CD8-positive, alpha-beta memory T cell (primary cell): ENCODE measurements at places on chromosomes 1 and 21. TPM values are rescaled to one million over a fixed set of nuclear protein-coding genes. Genes with fewer than 3 reads are reported as not detected.
A peak's percentile ranks its signal among the peaks of the same experiment; 100 is the strongest.

Gene HES3
- polyA plus RNA-seq, result not detected

DNA sequence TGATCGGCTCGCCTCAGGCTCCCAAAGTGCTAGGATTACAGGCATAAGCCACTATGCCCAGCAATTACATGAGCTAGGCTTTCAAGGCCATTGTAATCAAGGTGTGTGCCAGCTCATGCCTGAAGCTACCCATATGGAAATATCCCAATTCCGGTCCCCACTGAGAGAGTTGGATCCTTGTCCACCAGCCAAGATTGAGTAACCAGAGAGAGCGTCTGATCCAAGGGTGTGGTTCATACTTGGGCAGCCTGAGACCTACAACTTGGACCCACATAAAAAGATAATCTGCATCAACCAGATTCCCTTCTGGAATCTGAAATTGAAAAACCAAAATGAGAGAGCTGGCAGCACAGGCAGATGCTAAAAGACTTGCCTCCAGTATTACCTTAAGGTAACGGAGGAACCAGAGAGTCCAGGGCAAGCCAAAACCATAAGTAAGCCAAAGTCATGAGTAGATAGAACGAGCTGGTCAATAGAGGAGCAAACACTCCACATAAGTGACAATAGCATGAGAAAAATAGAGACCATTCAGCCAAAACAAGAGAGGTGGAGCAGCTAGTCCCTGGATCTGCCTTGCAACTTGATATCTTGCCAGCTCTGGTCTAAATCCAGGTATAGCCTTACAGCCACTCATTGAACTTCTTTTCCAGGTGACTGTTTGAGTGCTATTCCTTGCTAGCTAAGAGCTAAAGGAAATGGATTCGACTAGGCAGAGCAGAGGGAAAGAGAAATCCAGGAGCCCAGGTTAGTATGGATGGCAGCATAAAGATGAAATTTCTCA, 63.8 kb upstream of the ATP1A1 start:
- H3K4me1 ChIP-seq, result no peaks in the 10 kb centered on the region
- no peaks in the 10 kb centered on the region for H3K27me3 ChIP-seq
- DNase-seq, result no peak
- H3K27ac ChIP-seq, result no peak overlapping the region

DNA sequence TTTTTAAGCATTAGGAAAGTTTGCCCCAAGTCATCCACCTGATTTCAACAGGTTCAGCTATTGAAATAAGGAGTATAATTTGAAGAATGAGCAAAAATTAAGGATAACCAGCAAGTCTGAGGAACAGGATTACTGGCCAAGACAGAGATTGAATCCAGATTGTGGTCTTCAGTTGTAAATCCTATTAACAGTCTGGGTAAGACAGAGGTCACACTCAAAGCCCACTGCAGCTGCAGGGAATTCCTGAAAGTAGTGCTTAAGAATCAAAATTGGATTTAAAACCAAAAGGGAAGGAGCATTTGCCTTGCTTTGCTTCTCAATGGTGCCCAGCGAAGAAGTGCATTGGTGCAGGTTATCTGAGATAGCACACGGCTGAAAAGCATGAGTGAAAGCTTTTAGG, 6.4 kb upstream of the LORICRIN start:
- DNase-seq, result no peak
- H3K36me3 ChIP-seq, result no peaks in the 10 kb centered on the region
- no peaks in the 10 kb centered on the region for H3K4me1 ChIP-seq
- H3K27me3 ChIP-seq, result no peaks in the 10 kb centered on the region
- no peak overlapping the region for H3K4me3 ChIP-seq

DNA sequence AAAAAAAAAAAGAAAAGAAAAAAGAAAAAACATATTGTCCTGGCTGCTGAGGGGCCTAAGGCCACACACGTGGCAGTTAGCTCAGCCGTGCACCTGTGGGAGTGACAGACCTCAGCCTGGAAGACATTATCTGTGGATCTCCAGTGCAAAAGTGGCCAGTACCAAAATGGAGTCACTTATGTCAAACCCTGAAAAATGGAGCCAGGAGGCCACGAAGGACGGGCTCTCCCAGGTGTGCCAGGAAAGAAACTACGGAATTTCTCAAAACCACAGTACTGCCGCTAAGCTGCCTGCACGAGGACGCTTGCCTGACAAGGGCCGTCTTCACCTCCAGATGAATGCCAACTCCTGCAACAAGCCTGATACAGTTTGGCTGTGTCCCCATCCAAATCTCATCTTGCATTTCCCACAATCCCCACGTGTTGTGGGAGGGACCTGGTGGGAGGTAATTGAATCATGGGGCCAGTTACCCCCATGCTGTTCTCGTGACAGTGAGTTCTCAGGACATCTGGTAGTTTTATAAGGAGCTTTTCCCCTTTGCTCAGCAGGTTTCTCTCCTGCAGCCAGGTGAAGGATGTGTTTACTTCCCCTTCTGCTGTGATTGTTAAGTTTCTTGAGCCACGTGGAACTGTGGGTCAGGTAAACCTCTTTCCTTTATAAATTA, 5.3 kb upstream of the MIB2 start:
- H3K4me3 ChIP-seq, result no peak overlapping the region
- DNase-seq, result no peak
- H3K27ac ChIP-seq, result no peak overlapping the region
- H3K27me3 ChIP-seq, result no peaks in the 10 kb centered on the region
- H3K36me3 ChIP-seq, result no peaks in the 10 kb centered on the region

DNA sequence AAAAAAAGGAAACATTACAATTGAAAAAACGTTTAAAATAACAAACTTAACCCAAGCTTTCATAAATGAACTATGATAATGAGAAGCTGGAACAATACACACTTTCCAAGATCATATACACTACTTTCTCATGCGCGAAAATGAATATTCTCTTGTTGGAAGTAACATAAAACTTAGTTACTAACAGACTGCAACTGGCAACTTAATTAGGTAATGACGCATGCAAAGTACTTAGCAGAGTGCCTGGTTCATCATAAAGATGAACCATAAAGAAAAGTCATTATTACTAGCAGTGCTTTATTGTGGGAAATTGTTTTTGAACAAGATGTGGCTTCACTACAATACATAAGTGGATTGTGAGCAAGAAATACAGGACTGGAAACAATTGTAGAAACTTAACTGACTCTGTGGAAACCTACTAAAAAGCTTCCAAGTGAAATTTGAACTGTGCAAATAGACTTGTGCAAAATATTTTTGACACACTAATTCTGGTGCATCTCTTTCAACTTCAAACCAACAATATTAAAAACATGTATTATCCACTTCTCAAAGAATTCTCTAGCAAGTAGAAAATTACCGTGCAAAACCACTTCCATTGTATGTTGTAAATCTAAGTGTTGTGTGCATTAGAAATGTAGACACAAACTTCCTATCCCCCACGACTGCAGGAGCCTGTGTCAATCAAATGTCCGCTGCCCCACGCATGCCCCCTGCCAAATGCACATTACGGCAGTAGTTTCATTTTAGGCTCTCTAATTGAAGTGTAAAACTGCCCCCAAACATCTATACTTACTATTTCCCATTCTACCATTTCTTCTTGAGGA, 2.0 kb downstream of the ARHGAP29 start:
- no peak overlapping the region for H3K4me3 ChIP-seq
- no peak overlapping the region for H3K27ac ChIP-seq
- no peaks in the 10 kb centered on the region for H3K4me1 ChIP-seq
- no peaks in the 10 kb centered on the region for H3K36me3 ChIP-seq

DNA sequence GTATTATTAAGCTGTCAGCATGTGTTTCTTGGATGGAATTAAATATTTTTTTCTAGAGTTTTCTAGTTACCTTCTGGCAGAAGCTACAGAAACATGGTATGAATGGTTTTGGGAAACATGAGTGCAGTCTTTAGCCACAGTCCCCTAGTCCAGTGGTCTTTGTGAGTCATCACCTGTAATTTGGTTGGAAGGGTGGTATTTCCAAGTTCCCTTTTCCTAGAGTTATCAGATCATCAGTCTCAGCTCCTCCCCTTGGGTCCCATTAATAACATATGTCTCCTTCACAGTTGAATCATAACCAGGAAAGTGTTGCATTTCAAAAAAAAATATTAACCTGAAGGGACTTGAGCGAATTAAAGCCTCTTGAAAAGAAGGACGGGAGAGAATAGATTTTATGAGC, 27.0 kb downstream of the ELAVL4 start:
- H3K4me3 ChIP-seq, result no peak overlapping the region
- H3K27me3 ChIP-seq, result no peaks in the 10 kb centered on the region
- H3K36me3 ChIP-seq, result no peaks in the 10 kb centered on the region

DNA sequence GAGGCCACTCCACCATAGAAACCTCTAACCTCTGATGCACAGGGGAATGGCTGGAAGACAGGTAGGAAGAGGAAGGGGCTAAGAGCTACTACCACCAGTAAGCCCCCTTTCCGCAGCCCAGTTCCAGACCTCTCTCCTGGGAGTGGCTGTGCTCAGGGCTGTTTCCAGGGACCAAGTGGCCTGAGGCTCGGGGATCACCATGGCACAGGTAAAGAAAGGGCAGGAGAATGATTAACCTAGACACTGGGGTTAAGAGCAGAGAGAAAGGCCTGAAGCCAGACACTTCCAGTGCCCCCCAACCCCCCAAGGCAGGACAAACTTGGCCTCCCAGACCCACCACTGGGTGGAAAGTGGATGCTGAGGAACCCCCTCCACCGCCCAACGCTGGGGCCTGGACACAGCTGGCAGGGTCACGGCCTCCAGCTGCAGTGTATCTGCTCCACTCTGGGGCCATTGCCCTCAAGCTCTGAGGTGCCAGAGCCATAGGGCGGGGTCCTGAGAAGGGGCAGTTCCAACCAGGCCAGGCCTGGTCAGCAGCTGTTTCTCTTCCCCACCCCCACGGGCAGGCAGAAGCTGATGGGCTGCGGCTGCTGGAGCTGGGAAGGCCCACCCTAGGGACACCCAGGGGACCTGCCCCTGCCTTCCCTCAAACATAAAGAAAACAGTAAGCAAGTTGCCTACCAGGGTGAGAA, 2.6 kb downstream of the TAGLN2 start:
- H3K4me1 ChIP-seq, result peaks cover 44% of the 10 kb centered on the region
- peak overlapping the region; percentile 100 for H3K4me3 ChIP-seq
- H3K36me3 ChIP-seq, result peaks cover 31% of the 10 kb centered on the region
- H3K27ac ChIP-seq, result peak overlapping the region; percentile 100
- peak; percentile 64 for DNase-seq
- no peaks in the 10 kb centered on the region for H3K27me3 ChIP-seq

Gene HDGF
- 46.0 TPM for polyA plus RNA-seq
